Cardiac fibroblast (primary cell): ENCODE measurements at places on chromosomes 1 and 21.

DNA sequence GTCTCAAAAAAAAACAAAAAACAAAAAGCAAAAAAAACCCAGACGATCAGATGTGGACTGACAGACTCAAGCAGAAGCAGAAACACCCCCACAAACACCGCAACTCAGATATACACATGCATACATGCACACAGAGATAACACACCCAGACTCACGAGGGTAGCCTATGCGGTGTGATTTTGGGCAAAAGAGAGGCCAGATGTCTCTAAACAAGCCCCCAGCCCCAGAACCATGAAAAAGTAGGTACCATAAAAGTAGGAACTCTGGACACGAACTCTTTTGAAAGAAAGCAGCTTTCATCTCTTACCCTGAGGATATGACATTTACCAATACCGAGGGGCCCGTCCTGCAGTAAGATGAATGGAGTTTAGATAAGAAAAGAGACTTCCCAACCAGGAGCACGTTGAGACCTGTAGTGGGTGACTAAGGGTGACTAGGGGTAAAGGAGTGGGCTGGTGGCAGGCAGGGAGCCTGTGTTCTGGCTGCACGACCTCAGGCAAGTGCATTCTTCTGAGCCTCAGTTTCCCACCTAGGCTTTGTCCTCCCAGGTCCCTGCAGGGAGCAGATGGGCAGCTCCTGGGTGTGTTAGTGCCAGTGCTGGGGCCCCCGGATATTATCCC is 1.5 kb upstream of the TINAGL1 start:
- no peak for DNase-seq

GRCh38 chr1:66413136-66413837 is 120.7 kb upstream of the SGIP1 start:
- no peak for DNase-seq

- peak; percentile 20 for DNase-seq
These were observed 188.0 kb downstream of the RERE start for GRCh38 chr1:8629241-8630091.

DNA sequence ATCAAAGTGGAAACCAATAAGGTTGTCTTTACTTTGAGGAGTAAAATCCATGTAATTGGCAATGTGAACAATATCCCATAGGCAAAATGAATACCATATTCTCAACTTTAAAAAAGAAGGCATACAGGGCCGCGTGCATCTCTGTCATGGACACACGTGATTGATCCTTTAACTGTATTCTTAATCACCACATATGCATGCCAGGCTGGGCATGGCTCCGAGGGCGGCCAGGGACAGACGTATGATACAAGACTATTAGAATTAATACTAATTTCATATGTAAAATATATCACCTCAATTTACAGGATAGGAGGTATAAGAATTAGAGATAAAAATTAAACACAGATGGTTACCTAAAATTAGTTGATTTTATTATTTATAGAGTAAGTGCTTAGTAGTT is 11.2 kb downstream of the RGS21 start:
- DNase-seq: no peak

DNA sequence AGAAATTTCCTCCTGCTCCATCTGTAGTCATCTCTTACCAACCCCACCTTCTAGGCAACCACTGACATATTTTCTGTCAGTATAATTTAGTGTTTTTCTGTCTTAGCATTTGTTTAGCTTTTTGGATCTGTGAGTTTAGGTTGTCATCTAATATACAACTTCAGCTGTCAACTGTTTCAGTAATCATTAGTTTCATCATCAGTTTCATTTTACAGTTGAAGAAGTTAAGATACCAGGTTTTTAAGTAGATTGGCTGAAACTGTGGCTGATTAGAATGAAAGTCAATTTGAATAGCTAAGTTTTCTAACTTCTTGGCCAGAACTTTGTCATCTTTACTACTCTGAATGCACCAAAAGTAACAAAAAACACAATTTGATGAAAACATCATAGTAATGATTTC is 1957.3 kb downstream of the NCAM2 start:
- no peak for DNase-seq

- no peak for DNase-seq
These were observed 605.5 kb downstream of the KIF26B start for GRCh38 chr1:245760301-245760700.

DNA sequence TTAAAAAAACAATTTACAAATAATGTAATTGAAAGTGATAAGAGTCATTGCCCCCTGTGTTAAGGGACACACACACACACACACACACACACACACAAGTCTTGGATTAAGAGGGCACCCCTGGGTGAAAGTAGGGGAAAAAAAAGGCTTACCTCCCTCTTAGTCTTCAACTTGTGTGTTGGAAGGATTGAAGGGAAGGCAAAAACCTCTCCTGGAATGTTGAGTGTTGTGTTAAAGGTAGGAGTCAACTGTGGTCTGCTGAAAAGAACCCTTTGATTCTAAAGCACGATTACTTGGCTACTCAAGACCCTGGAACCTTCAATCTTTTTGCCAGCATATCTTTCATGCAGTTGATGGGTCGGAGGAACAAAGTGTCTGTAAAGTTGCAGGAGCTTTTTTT is 6.4 kb downstream of the PBX1 start:
- DNase-seq: no peak
